Colonic mucosa (tissue), 4 donors: ENCODE measurements at places on chromosomes 4 and X.

DNA sequence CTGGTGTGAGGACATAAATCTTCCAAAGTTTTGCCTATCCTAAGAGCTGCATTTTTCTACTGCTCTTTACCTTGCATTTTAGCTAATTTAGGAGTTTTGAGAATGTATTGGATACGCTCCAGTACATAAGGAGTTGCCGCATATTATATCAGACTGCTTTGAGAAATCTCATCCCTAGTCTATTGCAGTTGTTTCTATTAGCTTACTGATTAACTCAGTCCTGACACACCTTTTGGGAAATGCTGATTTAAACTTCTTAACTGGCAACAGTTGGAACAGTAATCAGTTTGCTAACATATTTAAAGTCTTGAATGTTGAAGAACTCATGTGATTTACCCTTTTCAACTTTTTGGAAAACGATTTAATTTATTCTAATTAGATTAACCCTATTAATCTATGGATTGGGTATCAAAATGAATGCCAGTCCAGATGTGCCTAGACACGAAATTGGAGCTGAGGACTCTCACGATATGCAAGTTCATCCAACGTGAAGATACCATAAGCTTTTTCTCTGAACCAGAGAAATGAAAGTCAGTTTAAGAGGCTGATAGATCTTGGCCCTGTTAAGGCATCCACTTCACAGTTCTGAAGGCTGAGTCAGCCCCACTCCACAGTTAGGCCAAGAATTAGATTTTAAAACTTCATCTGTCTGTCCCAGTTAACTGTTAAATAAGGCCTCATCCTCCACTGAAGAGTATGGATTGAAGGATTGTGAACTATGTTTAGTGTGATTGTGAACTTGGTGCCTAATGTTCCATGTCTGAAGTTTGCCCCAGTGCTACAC is 90.0 kb downstream of the MAOA start:
- no peaks in the 10 kb centered on the region for H3K4me1 ChIP-seq
- no peaks in the 10 kb centered on the region for H3K27me3 ChIP-seq
- no peak for DNase-seq
- peak overlapping the region; percentile 24 for H3K27ac ChIP-seq
- no peaks in the 10 kb centered on the region for H3K36me3 ChIP-seq

- DNase-seq: no peak
- H3K36me3 ChIP-seq: no peaks in the 10 kb centered on the region
- H3K27ac ChIP-seq: no peak overlapping the region
- no peak overlapping the region for H3K4me3 ChIP-seq
- H3K4me1 ChIP-seq: no peaks in the 10 kb centered on the region
- H3K27me3 ChIP-seq: no peaks in the 10 kb centered on the region
Observed at GRCh38 chr4:163966612-163967011, 472.1 kb downstream of the TMA16 start.

DNA sequence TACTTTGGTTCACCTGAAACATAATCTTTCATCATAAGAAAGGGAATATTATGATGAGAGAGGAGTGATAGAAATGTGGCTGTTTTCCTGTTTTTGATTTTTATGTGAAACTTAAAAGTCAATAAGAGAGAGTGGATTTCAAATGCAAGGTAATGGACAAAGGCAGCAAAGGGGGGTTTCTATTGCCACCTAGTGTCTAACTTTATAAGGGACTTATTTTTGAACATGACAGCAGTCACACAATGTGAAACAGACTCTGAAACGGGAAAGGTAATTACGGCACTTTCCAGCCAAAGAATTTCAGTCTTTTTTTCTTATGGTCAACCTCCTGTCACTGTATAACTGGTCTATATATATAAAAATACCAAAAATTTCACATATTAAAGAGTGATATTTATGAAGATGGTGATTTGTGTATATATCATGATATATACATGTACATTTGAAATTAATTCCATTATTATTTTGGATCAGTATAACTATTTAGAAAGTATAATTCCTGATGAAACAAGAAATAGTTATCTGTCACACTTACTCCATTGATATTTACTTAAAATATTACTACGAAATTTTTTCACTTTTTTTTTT is 127.1 kb downstream of the FBXO8 start:
- no peaks in the 10 kb centered on the region for H3K4me1 ChIP-seq
- H3K27me3 ChIP-seq: no peaks in the 10 kb centered on the region
- DNase-seq: no peak
- no peaks in the 10 kb centered on the region for H3K36me3 ChIP-seq

DNA sequence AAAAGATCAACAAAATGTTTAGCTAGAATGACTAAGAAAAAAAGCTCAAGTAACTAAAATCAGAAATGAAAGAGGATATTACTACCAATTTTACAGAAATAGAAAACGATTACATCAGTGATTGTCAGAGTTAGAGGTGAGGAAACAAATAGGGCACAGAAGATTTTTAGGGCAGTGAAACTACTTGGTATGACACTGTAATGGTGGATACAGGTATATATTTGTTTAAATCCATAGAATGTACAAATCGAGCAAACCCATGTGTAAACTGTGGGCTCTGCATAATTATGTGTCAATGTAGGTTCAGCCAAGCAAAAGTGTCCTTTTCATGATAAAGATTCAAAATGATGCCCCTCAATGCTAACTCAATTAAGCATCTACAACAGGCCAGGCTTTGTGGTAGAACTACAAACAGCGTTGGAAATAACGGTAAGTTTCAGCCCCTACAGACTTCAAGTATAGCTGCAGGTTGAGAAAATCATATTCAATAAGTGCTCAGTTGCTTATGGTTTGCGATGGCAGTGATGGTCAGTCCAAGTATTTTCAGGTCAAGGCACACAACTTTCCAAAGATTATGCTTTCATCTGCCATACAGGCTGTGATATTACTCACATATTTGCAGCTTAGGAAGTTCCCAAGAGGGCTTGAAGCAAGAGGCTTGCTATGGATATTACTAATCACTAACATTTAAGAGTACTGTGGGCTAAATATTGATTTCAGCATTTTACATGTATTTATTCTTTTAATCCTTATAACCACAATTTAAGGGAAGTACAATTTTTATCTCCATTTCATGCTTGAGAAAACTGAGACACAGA is 158.6 kb downstream of the TET2 start:
- H3K27ac ChIP-seq: no peak overlapping the region
- H3K36me3 ChIP-seq: no peaks in the 10 kb centered on the region
- no peaks in the 10 kb centered on the region for H3K27me3 ChIP-seq
- H3K4me1 ChIP-seq: no peaks in the 10 kb centered on the region
- no peak overlapping the region for H3K4me3 ChIP-seq

GRCh38 chr4:143581331-143581946 is 67.9 kb downstream of the SMARCA5 start:
- no peak overlapping the region for H3K27ac ChIP-seq
- no peak overlapping the region for H3K4me3 ChIP-seq
- H3K36me3 ChIP-seq: no peaks in the 10 kb centered on the region
- H3K4me1 ChIP-seq: no peaks in the 10 kb centered on the region
- H3K27me3 ChIP-seq: no peaks in the 10 kb centered on the region

DNA sequence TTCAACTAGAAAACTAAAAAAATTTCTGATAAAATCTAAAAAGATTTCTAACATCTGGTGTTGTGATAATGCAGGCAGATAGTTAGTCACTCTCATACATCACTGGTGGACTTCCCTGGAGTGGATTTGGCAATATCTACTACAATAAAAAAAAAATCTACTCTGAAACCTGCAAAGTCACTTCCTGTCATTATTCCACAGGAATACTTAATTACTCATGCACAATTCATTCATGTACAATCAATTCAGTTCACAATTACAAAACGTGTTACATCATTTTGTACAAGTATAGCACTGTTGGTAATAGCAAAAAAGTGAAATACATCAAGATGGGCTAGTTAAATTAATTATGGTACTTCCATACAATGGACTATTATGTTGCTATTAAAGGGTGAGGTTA is 16.5 kb upstream of the RHOH start:
- no peak overlapping the region for H3K27ac ChIP-seq
- H3K4me3 ChIP-seq: no peak overlapping the region
- H3K27me3 ChIP-seq: no peaks in the 10 kb centered on the region
- H3K4me1 ChIP-seq: no peaks in the 10 kb centered on the region

GRCh38 chr4:10135260-10135659 is 18.7 kb upstream of the WDR1 start:
- H3K27ac ChIP-seq: no peak overlapping the region
- H3K4me3 ChIP-seq: no peak overlapping the region
- no peaks in the 10 kb centered on the region for H3K36me3 ChIP-seq
- no peak for DNase-seq
- H3K4me1 ChIP-seq: no peaks in the 10 kb centered on the region

DNA sequence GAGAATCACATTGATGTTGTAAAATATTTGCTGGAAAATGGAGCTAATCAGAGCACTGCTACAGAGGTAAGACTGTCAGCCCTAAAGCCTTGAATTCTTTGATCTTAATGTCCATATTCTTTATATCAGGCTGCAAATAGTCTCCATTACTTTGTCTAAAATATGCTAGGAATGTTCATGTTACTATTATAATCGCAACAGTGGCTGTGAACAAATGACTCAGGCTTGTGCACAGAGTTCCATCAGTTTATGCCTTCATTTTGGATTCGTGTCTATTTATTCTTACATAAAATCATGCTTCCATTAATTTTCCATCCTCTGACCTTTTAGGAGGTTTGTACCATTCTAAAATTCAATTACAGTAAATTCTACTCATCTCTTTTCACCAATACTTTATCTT is 182.7 kb downstream of the ANK2 start:
- DNase-seq: no peak
- H3K27me3 ChIP-seq: no peaks in the 10 kb centered on the region
- no peak overlapping the region for H3K4me3 ChIP-seq
- no peaks in the 10 kb centered on the region for H3K4me1 ChIP-seq
- H3K36me3 ChIP-seq: no peaks in the 10 kb centered on the region

DNA sequence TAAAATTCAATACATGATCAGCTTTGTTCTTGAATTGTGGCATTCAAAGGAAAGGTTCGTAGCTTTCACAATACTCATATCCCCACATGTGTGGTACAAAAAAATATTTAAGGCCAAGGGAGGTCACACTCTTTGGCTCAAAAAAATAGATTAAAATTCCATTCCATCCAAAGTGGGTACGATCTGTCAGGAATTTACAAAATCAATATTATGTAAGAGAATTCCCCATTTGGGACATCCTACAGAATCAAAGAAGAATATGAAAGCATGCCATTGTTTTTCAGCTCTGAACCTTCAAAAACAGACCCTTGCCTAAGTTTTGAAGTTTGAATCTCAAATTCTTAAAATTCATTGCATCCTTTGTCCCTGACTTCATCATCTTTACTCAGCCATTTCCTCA is 85.8 kb downstream of the MID1 start:
- no peak overlapping the region for H3K27ac ChIP-seq
- no peak overlapping the region for H3K4me3 ChIP-seq
- no peaks in the 10 kb centered on the region for H3K36me3 ChIP-seq
- H3K27me3 ChIP-seq: no peaks in the 10 kb centered on the region
- no peaks in the 10 kb centered on the region for H3K4me1 ChIP-seq

DNA sequence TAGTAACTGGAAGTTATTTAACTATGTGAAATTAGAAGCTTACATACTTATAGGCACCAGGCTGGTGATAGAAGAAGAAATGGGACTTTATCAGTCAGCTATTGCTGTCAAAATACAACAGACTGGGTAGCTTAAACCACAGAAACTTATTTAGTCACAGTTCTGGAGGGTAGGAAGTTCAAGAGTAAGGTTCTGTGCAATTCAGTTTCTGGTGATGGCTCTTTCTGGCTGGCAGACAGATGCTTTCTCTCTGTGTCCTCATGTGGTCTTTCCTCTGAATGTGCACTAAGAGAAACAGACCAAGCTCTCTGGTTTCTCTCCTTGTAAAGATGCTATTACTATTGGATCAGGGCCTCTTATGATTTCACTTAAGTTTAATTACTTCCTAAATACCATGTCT is 92.1 kb upstream of the ANKRD50 start:
- no peak for DNase-seq
- no peaks in the 10 kb centered on the region for H3K36me3 ChIP-seq
- H3K4me3 ChIP-seq: no peak overlapping the region

- H3K36me3 ChIP-seq: no peaks in the 10 kb centered on the region
- no peak overlapping the region for H3K27ac ChIP-seq
- no peaks in the 10 kb centered on the region for H3K4me1 ChIP-seq
- DNase-seq: no peak
- no peaks in the 10 kb centered on the region for H3K27me3 ChIP-seq
Observed at GRCh38 chrX:45208121-45208856, 7.6 kb upstream of the DIPK2B start.

DNA sequence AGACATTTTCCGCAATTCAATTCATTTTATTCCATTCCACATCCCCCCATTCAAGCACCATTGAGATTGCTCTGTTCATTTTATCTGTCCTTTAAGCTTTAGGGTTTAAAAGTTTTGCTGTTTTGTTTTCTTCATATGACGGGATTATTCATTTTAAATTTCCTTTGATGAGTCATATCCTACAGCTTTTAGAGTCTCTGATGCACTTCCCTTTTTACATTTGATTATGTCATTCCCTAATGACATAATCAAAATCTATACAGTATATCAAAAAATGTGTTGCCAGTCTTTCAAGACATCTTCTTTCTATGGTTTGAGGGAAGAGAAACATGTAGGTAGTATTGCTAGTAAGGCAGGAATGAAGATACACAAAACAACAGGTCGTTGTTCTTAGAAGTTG is 456.3 kb downstream of the PDGFC start:
- no peaks in the 10 kb centered on the region for H3K4me1 ChIP-seq
- no peaks in the 10 kb centered on the region for H3K36me3 ChIP-seq
- no peak overlapping the region for H3K4me3 ChIP-seq
- DNase-seq: no peak

GRCh38 chr4:7876201-7876875 is 63.3 kb downstream of the AFAP1 start:
- no peaks in the 10 kb centered on the region for H3K27me3 ChIP-seq
- H3K27ac ChIP-seq: no peak overlapping the region
- no peak for DNase-seq
- no peaks in the 10 kb centered on the region for H3K36me3 ChIP-seq
- H3K4me1 ChIP-seq: no peaks in the 10 kb centered on the region

GRCh38 chr4:176001151-176002006 is 64.3 kb upstream of the WDR17 start:
- H3K27ac ChIP-seq: no peak overlapping the region
- peak; percentile 20 for DNase-seq
- peak overlapping the region; percentile 23 for H3K4me3 ChIP-seq
- H3K4me1 ChIP-seq: no peaks in the 10 kb centered on the region

GRCh38 chr4:7956934-7957656 is 17.4 kb upstream of the AFAP1 start:
- H3K27me3 ChIP-seq: no peaks in the 10 kb centered on the region
- H3K27ac ChIP-seq: peak overlapping the region; percentile 34
- no peaks in the 10 kb centered on the region for H3K36me3 ChIP-seq
- peaks cover 4% of the 10 kb centered on the region for H3K4me1 ChIP-seq
- H3K4me3 ChIP-seq: no peak overlapping the region
- no peak for DNase-seq

DNA sequence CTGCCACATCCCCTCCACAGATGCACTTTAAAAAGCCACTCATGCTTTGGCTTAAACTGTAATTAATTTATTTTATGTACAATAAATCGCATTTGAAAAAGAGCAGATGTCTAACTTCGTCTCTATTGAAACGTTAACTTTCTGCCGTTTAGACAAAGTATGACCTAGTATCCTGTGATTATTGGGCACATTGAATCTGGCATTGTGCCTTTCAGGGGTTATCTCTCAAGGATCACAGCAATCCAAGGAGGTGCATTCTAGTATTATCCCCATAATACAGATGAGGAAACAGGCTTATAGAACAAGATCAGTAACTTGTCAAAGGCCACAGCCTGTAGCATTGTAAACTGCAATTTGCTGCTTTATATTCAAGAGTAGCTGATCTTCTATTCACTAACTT is 4.6 kb downstream of the RASL11B start:
- no peak overlapping the region for H3K4me3 ChIP-seq
- DNase-seq: no peak
- no peaks in the 10 kb centered on the region for H3K36me3 ChIP-seq
